ENCODE measurements at places on chromosomes 2 and 18.

- no peak for DNase-seq
These were observed 262.7 kb upstream of the FN1 start for GRCh38 chr2:215698566-215698965.

DNA sequence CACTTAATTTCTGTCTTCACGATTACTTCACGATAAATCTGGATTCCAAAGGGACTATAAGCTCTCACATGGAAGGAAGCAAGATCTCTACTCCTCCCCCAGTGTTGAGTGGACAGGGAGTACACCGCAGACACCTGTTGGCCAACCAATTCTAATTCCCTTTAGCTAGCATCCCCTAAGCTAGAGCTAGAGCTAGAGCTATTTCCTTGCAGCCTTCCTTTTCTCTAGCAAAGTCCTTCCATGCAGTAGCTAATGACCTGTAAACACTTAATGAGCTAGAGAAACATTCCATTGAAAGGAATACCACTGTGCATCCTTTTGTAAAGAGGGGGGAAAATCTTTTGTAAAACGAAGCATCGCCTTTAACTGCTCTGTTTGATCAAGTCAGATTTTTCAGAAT lies 56.5 kb downstream of the BCL11A start:
- no peak for DNase-seq

GRCh38 chr2:20196657-20197161 lies 28.2 kb downstream of the SDC1 start:
- no peak for DNase-seq

- DNase-seq, result no peak
These were observed 91.7 kb downstream of the NRP2 start for GRCh38 chr2:205773989-205774388.

DNA sequence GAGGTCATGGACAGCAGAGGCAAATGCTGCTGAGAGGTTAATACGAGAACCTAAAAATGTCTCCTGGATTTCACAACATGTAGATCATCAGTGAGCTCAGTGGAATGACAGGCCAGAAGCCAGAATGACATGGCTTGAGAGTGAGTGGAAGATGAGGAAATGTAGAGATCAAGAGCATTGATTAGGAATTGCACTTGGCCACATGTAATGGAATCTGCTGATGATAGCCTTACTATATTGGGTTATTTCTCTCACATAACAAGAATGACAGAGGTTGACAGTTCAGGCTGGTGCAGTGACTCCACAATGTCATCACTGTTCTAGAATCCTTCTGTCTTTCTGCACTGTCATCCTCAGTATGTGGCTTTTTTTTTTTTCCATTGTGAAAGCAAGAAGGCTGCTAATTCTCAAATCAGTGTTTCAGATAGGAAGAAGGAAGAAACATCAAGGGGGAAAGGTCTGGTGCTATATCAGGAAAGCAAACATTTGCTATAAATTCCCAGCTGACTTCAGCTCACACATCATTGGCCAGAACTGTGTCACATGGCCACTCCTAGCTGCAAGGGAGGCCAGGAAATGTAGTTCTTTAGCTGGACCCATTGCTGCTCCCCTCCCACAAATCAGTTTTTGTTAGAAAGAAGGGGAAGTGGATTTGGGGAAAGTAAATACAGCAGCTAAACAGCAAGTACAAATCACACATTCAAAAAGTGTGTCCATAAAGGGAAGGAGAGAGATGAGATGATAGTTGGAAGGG lies 127.2 kb downstream of the FAM161A start:
- no peak for DNase-seq

DNA sequence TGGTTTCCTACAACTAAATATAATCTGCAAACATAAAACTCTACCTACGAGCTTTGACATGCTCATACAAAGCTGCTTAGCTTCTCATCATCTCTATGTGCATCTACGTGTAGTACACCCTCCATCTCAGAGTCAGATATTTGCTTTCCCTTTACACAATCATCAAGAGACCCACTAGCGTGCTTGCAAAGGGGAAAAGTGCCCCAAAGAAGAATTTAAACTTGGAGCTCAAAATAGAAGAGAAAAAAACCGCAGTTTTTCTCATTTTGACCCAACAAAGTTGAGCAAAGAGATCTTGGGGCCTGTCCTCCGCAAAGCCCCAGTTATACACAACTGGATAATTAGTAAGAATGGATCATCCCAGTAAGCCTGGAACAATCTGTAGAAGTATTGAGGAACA lies 104.1 kb downstream of the PAX3 start:
- DNase-seq, result no peak

DNA sequence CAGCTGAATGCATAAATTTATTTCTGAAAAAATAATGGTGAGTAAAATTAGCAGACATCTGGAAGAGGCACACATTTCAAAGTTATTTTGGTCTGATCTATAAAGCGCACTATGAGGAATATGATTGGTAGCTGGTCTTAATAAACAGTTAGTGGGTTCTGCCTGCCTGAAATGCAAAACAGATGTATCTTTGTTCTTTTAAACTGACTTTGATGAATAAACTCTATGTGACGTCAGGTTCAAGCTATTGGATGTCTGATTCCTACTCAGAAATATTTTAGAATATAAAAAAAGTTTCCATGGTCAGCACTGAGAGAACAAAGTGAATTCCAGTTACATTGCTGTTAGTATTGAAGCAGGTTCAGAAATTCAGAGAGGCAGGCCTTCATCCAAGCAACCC lies 136.4 kb downstream of the TPGS2 start:
- no peak for DNase-seq

- no peak for DNase-seq
These were observed 463.0 kb upstream of the MYT1L start for GRCh38 chr2:2793925-2794560.

DNA sequence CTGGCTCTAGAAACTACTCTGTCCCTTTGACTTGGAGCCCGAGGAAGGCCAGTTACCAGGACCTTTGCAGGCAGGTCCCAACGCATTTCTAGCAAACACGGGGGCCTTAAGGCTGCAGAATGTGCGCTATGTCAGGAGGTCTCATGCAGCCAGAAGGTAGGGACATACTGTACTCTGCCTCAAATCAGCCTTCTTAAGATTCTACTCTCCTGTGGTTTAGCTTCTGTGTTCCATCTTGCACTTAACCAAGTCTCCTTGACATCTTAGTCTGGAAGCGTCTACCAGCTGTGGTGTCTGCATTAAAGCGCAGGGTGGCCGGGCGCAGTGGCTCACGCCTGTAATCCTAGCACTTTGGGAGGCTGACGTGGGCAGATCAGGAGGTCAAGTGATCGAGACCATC lies 65.5 kb downstream of the STEAP3 start:
- no peak for DNase-seq

- no peak for DNase-seq
These were observed 220.9 kb downstream of the HDAC4 start for GRCh38 chr2:239179851-239180371.

DNA sequence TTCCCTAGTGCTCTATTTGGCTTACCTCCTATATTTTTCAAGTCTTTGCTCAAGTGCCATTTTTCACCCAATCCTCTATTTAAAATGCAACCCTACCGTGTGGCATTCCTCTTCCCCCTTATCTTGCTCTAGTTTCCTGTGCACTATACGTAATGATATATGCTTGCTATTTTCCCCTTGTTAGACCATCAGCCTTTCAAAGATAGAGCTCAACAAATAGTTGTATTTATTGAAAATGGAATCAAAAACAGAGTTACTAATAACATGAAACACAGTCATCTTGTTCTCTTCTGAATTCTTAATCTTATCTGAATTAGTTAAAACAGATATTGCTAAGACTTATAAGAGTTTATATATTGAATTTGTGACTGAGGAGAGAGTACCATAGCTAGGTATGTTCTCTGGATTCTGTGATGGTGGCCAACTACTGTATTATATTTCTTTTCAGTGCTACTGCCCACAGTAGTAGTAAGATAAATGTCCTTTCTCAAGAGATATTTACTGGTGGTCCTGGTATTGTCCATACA lies 55.3 kb downstream of the CAB39 start:
- DNase-seq, result no peak

DNA sequence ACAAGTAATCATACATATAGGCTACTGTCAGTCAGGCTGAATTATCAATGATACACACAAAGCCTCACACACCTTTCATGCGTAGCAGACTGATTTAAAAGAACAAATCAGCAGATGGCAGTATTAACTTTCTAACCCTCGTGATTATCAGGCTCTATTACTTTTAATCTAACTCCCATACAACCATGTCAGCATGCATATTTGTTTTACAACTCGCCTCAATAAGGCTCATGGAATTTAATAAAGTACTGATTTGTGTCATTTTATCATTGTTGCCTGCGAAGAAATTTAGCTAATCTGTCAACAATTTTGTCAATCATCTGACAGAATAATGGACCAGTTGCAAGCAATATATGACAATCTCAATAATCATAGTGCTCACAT lies 82.8 kb downstream of the SLC25A12 start:
- DNase-seq, result no peak

GRCh38 chr2:216698293-216698692 lies 2.9 kb upstream of the IGFBP5 start:
- no peak for DNase-seq

- DNase-seq, result no peak
These were observed 35.0 kb downstream of the CYP27C1 start for GRCh38 chr2:127185093-127185492.

GRCh38 chr2:162586311-162586710 lies 242.4 kb downstream of the GCA start:
- DNase-seq, result no peak

GRCh38 chr18:59035591-59035990 lies 104.1 kb upstream of the SEC11C start:
- DNase-seq, result no peak

DNA sequence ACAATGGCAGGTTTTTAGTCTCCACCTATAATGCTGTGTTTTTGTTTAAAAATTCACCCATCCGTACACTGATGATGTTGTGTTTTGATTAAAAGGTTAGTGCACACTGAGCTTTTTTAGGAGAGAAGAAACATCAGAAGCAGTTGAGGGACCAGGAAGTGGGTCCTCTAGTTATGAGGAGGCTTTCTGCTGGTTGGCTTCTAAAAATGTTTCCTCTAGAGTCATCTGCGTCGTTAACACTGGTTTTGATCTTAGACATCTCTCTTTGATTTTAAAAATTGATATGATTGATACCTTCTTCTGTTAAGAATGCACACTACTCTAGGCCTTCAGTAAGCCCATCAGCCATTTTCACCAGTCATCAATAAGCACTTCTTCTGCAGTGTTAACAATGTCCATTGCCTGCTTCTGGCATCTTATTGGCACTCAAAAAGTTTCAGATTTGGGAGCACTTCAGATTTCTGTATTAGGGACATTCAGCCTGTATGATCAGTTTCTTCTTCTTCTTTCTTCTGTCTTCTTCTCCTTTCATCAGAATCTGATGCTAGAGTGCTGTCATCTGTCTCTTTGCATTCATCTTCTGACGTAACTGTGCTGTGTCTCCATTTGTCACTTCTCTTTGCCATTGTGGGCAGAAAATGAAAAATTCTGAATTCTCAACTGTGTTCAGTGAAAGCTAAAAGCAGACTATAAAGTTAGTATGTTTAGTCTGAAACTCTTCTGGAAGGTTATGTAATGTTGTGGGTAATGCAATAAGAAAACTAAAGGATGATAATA lies 56.3 kb downstream of the PHLPP1 start:
- DNase-seq, result no peak

- DNase-seq, result no peak
These were observed 32.8 kb downstream of the LPIN2 start for GRCh38 chr18:2979871-2980790.

DNA sequence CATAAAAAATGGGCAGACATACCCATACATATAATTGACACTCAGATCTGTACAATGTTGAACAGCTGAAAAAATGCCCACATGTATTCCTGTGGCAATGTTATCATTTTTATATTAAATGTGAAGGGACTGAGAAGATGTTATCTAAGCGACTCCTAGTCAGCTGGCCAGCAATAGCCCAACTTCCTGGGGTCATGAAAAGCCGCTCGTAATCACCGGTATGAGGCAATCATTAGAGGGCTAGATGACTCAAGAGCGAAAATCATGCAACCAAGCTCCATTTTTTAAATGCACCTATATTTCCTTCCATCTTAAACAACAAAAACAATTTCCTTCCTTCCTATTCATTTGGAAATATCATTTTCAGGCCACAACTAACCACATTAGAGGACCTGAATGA lies 274.6 kb upstream of the CCDC68 start:
- no peak for DNase-seq

- DNase-seq, result no peak
These were observed 76.0 kb upstream of the KLHL14 start for GRCh38 chr18:32848826-32849225.

- no peak for DNase-seq
These were observed 110.5 kb downstream of the PKP4 start for GRCh38 chr2:158567208-158567607.

DNA sequence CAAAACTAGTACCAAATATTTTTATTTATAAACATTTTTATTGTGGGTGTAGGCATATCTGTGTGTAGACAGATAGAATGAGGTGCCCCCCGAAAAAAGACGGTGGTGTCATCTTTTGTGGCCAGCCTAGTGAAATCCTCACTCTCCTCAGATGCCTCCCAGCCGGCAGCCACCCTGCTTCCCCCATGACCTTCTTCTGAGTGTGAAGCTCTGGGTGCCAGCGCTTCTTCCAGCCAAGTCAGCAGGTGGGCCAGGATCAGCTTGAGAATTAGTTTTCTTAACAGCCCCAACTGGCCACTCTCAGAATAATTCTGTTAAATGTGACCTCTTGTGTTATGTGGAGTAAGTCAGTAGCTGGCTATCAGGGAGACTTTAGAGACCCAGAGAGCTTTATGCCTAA lies 229.6 kb upstream of the FOSL2 start:
- no peak for DNase-seq

DNA sequence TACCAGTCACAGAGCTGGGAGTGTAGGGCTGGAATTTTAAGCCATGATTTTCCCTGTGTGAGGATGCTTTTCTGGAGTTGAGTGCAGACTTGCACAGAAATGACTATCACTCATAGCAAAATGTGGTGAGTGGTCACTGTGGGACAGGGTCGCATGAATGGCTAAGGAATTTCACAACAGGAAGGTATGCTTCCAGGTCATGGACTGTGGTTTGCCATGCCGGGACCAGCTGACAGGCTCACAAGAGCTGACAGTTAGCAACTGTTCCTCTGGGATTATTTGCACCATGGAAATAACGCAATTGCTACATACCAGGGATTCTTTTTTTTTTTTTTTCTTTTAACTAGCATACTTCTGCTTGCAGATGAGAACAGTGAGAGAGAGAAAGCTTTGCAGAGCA lies 3.8 kb upstream of the UXS1 start:
- DNase-seq, result no peak

DNA sequence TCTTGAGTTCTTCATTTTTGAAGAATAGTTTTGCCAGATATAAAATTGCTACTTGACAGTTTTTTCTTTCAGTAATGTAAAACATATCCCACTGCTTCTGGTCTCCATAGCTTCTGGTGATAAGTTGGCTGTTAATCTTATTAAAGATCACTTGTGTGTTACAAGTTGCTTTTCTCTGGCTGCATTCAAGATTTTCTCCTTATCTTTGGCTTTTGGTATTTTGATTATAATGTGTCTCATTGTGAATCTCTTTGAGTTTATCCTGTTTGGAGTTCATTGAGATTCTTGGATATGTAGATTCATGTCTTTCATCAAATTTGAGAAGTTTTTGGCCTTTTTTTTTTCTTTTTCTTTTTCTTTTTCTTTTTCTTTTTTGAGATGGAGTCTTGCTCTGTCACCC lies 20.2 kb upstream of the ADNP2 start:
- no peak for DNase-seq

- no peak for DNase-seq
These were observed 301.5 kb upstream of the MGAT5 start for GRCh38 chr2:133952420-133952819.

GRCh38 chr2:143177096-143177786 lies 48.0 kb downstream of the ARHGAP15 start:
- DNase-seq, result no peak

- DNase-seq, result no peak
These were observed 78.4 kb downstream of the LIMS1 start for GRCh38 chr2:108612514-108613183.

Data from stimulated activated CD4-positive, alpha-beta T cell treated with anti-CD3 and anti-CD28 coated beads, Interleukin-1b, Interleukin-23, amount 100 ng/mL, for 1 hour (primary cell).